ENCODE measurements at places on chromosomes 11 and 22. TPM values are rescaled to one million over a fixed set of nuclear protein-coding genes. Genes with fewer than 3 reads are reported as not detected.

The HTR3B gene
- total RNA-seq = not detected

The PEX16 gene
- 26.0 TPM for total RNA-seq

- DNase-seq = no peak
- no peak overlapping the region for H3K27ac ChIP-seq
- H3K36me3 ChIP-seq = no peaks in the 10 kb centered on the region
- no peaks in the 10 kb centered on the region for H3K4me1 ChIP-seq
- no peaks in the 10 kb centered on the region for H3K27me3 ChIP-seq
- H3K4me3 ChIP-seq = no peak overlapping the region
Observed at GRCh38 chr11:110795112-110795624, 82.9 kb upstream of the ARHGAP20 start.

The CYP2D6 gene
- total RNA-seq = 0.53 TPM

DNA sequence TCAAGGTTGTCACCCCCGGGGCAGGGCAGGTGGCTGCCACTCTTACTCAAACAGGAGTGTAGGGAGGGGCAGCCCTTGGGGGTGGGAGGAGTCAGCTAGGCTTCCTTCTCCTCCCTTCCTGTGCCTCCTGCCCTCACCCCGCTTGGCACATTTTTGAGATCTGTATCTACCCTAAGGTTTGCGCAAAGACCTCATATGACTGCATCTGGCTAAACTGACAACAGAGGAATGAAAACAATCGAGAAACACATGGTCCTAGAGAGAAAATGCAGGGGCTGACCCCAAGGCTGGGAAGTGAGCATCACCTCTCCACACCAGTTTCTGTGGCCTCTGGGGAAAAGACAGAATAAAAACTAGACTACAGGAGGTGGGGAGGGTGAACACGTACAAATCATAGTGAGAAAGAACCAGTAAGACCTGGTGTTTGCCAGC, 28.1 kb downstream of the IGSF9B start:
- no peak for DNase-seq
- no peaks in the 10 kb centered on the region for H3K36me3 ChIP-seq
- no peaks in the 10 kb centered on the region for H3K4me1 ChIP-seq
- H3K27me3 ChIP-seq = no peaks in the 10 kb centered on the region

The GSTT2 gene
- total RNA-seq = 1.2 TPM
